NCI-H345 (cell line): ENCODE measurements at places on chromosomes 3 and 15.

- DNase-seq: peak; percentile 10
Observed at GRCh38 chr3:10432156-10432845, 73.1 kb downstream of the ATP2B2 start.

- DNase-seq: no peak
Observed at GRCh38 chr15:41568350-41569017, 9.5 kb downstream of the TYRO3 start.

DNA sequence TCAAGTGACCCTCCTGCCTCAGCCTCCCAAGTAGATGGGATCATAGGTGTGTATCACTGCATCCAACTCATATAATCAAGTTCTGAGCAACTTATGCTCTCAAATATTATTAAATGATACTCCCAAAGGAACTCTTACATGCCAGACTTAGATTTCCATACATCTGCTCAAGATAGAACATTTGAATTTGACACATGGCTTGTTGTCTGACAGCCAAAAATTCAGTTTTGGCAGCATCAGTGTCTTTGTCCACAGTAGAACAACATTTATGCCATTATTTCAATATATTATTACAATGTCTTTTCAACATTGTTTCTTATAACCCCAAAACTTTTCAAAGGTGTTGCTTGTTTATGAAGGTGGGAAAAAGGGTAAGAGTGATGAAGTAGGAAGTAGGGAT is 116.2 kb downstream of the SUCNR1 start:
- DNase-seq: no peak

GRCh38 chr15:100596792-100597191 is 5.2 kb downstream of the LINS1 start:
- no peak for DNase-seq

DNA sequence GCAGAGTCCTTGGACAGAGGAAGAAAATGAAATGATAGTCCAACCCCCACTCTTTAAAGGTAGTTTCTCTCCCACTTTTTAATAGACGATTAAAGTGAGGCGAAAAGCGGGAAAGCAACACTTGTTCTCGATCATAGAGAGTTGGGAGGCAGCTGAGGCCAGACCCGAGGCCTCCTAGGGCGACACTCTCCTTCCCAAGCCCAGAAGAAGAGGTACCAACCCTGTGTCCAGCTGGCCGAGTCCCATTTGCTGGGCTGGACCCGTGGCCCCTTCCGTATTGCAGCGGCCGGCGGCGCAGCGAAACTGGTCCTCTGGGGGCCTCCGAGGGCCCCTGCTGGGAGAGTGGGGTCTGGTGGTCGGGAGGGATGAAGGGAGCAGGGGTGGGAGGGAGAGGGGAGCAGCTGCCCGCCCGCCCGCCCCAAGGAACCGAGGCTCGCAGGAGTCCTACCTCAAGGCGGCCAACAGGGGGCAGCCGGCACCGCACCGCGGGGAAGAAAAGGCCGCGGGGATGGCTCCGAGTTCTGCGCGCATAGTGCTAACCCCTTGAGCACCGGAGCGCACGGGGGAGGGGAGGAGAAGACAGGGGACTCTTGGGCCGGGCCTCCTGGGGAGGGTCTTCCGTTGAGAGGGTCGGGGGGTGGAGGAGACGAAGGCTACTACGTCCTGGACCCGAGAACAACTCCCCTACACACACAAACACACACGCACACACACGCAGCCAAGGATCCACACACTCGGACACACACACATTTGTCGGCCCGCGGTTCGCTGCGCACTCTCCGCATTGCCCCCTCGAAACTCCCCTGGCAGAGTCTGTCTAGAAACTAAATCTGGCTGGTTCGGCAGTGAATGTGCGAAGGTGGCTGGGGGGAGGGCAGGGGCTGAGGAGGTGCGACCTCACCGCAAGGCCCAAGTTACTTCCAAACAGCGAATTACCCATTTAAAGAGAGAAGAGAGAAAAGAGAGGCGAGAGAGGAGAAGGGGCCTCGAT is 2.0 kb downstream of the WNT5A start:
- DNase-seq: peak; percentile 72

- DNase-seq: peak; percentile 23
Observed at GRCh38 chr3:80439490-80439889, 671.7 kb upstream of the ROBO1 start.

DNA sequence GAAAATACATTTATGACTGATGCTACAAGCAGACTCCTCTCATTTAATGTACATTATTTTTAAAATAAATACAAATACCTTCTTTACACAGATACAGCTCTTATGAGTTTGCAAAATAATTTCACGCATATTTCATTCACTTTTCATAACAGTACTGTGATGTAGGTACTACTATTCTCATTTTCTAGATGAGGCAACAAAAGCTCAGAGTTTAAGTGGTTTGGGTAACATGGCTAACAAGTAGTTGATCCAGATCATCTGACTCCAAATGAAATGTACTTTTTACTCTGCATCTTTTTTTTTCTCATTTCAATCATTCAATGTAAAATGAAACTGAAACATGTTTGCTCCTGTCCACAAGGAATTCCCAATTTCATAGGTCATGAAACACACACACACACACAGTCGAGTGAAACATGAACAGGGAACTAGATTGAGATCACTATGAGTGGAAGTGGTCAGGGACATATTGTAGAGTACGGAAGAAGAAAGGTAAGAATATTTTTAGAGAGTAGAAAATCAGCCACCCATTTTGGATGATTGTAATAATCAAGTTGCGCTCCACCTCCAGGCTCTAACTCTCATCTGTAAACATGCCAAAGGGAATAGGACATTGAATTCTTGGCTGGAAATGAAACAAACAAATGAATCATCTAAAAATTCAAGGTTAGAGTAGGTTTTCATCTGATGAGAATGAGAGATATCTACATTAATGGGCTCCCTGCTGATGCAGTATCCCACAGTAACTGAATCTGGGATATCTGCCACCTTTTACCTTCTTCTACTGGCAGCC is 92.4 kb downstream of the CLDN1 start:
- DNase-seq: no peak

DNA sequence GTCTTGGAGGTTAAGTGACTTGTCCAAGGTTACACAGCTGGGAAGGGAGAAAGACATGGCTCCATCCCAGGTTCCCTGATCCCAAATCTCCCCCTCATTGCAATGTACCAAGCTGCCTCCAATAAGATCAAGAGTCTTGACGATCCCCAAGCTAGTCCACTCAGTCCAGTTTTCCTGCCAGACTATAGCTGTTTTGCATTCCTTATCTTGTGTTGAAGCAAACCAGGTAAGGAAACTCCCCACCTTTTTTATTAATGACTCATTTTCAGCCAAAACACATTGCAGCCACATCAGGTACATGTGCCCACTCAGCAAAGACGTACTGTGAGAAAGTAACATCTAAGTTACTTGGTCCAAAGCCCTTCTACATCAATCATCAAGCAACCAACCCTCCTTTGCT is 41.9 kb downstream of the LIPC start:
- no peak for DNase-seq

- no peak for DNase-seq
Observed at GRCh38 chr15:40469776-40470390, 901 bp upstream of the CHST14 start.

DNA sequence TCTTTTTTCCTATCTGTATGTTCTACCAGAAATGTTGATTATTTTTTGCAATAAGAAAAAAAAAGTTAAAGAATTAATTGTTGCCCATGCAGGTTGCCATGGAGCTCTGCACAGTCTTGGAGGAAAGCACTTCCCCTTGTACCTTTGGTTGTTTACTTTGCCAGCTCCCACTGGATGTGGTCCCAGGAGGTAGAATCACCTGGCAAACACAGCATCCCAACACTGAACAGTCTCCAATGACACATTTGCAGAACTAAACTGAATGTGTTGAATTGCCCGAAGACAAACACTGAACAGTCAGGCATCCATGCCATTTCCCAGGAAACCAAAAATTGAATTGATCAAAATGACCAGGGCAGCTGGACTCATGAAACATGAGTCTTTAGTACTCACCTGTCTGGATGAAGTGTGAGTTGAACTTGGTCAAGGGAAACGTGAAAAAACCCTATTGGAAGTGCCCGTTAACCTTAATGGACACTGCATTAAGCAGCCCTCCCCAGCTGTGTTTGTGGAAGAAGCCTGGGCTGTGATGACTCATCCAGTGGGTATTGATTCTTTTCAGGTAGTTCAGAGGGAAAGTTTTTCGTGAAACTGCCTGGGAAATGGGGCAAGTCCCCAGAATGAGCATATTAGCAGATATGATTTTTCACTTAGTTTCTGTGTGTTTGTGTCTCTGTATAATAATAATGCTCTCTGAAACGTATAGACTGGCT is 284.7 kb upstream of the STT3B start:
- peak; percentile 75 for DNase-seq

GRCh38 chr3:158109804-158110657 is at the start of gene RSRC1:
RSRC1 (plus strand) TSS chr3:158110089; CDS start chr3:158122105, 12,016 bp downstream.
- DNase-seq: peak; percentile 83

- DNase-seq: no peak
Observed at GRCh38 chr3:86230762-86231161, 760.2 kb downstream of the VGLL3 start.

GRCh38 chr3:66485291-66485968 is 15.4 kb downstream of the LRIG1 start:
- no peak for DNase-seq

GRCh38 chr15:29988701-29989100 is 94.1 kb upstream of the GOLGA8J start:
- no peak for DNase-seq

- no peak for DNase-seq
Observed at GRCh38 chr3:17459470-17459993, 282.9 kb downstream of the TBC1D5 start.

- DNase-seq: no peak
Observed at GRCh38 chr3:146558781-146559180, 14.4 kb upstream of the PLSCR1 start.

DNA sequence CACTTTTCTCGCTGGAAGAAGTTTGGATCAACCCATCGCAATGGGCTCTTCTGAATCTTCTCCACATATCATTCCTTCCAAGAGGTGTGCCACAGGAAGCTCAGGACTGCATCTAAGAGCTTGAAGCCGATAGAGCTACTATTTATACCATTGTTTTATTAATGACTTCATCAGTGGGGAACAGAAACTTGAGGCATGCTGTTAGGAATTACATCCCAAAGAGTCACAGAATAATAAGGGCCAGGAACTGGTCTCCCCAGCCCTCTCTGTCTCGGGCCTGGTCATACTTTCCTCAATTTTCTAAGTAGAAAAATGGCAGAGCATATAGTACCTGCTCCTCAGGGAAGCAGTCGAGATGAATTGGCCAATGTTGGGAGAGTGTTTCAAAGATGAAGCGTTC is 16.9 kb upstream of the C15orf61 start:
- DNase-seq: no peak

- DNase-seq: no peak
Observed at GRCh38 chr15:68034081-68034480, 20.0 kb upstream of the PIAS1 start.

DNA sequence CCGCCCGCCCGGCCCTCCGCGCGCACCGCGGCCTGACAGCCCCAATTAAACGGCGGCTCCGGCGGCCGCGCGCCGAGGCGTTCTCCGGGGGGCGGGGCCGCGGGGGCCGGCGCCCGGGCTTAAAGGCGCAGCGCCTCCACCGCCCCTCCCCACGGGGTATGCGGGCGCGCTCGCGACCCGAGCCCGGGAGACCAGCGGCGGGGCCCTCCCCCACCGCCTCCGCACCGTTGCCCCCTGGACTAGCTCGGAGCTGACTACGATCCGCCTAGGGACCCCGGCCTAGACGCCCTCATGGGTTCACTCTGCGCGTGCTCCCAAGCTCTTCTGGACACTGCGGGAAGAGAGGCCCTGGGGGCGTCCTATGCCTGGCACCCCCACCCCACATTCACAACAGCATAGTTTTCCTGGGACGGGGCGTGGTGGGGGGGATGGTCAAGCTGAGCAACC is at the start of gene DUSP7:
Gene DUSP7 (minus strand): TSS at position 51 of the 447 bp plus-strand sequence. CDS start 205 bp downstream, outside the sequence.
- peak; percentile 72 for DNase-seq
